ENCODE measurements at places on chromosomes 13 and 19.

DNA sequence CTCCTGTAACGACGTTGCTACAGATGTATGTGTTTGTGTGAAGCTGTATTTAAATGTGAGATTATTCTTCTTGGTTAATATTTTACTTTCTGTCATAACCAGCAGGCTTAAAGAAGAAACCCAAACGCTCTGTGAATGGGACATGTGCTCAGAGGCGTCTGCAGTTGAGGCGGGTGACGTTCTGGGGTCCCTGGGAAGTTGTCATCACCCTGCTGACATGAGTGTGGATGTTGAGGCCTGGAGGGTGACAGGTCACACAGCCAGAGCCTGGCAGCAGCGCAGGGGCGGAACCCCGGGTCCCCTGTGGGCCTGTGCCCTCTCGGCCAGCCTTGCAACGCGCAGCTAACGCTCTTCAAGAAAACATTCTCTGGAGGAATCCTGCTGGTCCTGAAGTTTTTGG is 16.6 kb downstream of the RASA3 start:
- no peak for DNase-seq

- DNase-seq, result peak; percentile 17
Measured at GRCh38 chr19:4327252-4327876, 11.3 kb downstream of the STAP2 start.

DNA sequence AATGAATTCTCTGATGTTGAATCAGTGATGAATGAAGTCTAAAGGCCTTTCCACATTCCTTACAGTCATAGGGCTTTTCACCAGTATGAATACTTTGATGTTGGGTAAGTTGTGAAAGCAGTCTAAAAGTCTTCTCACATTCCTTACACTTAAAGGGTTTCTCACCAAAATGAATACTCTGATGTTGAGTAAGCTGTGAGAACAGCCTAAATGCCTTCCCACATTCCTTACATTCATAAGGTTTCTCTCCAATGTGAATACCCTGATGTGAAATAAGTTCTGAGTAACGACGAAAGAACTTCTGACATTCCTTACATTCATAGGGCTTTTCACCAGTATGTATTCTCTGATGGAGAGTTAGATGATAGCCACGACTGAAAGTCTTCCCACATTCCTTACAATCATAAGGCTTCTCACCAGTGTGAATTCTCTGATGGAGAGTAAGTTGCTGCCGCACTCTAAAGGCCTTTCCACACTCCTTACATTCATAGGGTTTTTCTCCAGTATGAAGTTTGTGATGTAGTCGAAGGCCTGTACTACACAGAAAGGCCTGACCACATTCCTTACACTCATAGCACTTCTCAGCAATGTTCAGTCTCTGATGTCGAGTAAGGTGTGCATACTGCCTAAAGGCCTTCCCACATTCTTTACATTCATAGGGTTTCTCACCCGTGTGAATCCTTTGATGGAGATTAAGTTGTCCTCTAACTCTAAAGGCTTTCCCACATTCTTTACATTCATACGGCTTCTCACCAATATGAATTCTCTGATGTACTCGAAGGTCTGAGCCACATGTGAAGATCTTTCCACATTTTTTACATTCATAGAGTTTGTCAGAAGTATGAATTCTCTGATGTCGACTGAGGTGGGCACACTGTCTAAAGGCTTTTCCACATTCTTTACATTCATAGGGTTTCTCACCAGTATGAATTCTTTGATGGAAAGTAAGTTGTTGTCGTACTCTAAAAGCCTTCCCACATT is 19.9 kb downstream of the ZFP30 start:
- no peak for DNase-seq

DNA sequence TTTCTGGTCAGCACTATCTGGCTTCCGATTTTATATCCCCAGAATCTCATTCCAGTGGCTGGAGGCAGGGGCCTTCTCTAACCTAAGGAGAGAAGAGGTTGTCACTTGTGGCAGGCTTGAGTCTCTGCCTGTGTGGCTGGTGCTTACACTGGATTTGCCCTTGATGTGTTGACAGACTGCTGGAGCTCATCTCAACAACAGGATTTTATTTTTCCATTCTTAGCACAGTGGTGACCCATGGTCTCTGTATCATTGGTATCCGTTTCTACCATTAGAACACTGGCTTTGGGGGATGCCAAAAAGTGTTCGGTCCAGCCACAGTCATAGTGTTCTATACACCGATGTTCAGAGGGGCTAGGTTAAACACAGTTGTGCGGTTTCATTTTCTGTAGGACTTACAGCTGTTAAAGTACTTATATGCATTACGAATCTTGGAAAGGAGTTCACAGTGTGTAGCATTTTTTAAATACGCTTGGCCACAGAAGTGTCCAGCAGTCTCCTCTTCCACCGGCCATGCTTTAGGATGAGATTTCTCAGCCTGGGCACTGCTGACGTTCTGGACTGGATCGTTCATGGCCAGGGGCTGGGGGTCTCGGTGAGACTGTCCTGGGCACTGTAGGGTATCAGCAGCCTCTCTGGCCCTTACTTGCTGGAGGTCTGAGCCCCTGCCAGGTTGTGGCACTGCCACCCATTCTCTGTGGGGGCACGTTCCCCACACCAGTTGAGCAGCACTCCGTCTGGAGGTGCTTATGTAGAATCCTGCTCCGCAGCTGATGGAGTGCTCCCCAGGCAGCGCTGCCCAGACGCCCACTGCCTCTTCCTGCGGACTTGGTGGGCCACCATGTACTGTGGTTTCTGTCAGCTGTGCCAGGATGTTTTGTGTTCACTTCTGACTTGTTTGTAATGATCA is 41.4 kb upstream of the TEX29 start:
- no peak for DNase-seq

- no peak for DNase-seq
Measured at GRCh38 chr19:19524053-19524452, 4.7 kb upstream of the YJEFN3 start.

- DNase-seq, result peak; percentile 25
Measured at GRCh38 chr13:78589206-78589605, 14.1 kb downstream of the POU4F1 start.

DNA sequence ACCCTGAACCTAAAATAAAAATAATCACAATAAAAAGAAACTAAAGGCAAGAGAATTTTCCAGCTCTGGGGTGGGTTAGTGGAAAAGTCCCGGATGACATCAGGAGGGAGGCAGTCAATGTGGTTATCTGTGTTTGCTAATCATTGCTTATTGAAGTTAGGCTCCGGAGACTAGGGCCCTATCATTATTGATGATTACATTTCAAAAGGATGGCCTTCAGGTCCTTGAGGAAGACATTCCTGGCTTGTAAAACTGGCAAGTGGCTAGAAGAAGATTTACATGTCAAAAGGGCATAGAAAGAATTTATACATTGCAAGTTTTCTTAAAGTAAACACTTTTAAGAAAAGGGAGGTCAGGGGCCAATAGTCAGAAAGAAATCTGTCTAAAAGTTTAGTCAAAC is 123.4 kb downstream of the POSTN start:
- no peak for DNase-seq

GRCh38 chr13:28659621-28659970 is 666 bp downstream of the POMP start:
- DNase-seq, result peak; percentile 58

DNA sequence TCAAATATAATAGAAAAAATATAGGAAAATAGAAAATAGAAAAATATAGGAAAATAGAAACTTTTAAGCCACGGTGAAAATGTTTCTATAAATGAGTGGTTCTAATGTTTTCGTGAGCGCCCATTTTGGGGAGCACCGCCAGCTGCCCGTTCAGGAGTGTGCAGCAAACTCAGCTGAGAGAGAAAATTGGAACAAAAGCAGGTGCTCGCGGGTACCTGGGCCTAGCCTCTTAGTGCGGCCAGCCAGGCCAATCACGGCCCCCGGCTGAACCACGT is 204 bp upstream of the PDX1 start:
- DNase-seq, result no peak

DNA sequence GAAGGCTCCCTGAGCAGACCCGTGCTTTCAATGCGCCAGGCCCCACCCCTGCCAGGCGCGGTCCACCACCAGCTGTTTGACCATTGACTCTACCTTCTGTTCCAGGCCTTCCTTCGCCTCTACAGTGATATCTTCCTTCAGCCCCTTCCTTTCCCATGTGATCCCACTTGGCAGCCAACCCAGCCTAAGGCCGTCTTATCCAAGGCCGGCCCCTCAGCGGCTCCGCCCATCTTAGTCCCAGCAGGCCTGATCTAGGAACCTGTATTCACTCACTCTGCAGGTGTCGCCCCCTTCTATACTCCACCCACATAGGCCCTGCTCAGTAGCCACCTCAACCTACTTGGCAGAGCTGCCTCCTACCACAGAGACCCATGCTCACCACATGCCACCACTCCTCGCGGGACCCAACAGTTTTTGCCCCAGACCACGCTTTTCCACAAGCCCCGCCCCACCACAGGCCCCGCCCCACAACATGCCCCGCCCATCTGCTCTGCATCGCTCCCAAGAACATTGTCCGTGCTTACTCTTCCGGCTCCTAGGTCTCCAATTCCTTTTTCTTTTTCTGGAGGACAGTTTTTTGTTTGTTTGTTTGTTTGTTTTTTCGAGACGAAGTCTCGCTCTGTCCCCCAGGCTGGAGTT is 2.9 kb downstream of the RASIP1 start:
- DNase-seq, result no peak

DNA sequence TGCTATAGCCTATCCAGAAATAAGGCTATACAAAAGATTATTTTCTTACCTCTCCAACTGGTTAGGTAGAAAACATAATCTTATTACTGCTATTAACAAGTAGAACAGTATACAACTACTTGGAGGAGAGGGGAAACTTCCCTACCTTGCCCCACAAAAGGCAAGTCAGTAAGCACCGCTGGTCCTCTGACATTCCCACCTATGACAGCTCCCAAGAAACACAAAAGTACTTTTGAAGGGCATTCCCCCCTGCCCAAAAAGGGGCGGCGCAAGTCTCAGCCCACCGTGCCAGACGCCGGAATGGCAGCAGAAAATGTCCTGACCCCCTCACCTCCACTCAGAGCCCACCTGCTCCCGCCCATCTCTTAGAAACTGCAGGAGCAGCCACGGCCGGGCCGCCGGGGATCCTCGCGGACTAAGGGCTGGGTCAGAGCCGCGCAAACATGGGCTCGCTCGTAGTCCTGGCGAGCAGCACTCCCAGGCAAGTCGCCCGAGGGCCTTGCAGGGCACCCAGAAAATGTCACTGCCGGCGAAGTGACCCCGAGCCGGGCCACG is 437 bp downstream of the SUCLA2 start:
- DNase-seq, result no peak

GRCh38 chr13:40776681-40777165 is 5.7 kb upstream of the MRPS31 start:
- DNase-seq, result peak; percentile 89

GRCh38 chr13:61253105-61253877 is 162.4 kb downstream of the PCDH20 start:
- DNase-seq, result peak; percentile 63

DNA sequence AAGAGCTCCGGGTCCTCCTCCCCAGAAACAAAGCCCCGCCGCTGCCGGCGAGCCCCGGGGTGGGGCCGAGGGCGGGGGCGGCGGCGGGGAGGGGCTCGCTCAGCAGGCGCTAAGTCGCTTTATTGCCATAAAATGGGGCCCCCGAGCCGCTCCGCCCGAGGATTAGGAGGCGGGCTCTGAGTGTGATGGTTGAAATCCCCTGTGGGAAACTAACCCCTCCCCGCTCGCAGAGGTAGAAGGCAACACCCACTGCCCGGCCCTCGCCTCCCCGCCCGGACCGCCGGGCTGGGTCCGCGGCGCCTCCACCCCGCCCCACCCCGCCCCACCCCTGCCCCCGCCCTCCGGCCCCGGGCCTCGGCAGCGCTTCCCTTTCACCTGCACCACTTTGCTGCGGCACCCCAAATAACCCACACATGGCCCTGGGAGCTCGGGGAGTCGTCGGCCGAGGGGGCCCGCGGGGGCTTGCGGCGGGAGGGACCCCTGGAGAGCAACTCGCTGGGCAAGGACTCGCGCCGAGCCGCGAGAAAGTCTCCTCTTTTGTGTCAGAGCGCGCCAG is at the start of gene KLF12:
Gene KLF12 (minus strand): TSS at position 184 of the 556 bp plus-strand sequence.
- peak; percentile 21 for DNase-seq

- no peak for DNase-seq
Measured at GRCh38 chr19:48695743-48696352, at the start of gene FUT2. TSS of gene FUT2 (plus strand) at chr19:48695971. CDS start at chr19:48702957, 6,986 bp downstream.

DNA sequence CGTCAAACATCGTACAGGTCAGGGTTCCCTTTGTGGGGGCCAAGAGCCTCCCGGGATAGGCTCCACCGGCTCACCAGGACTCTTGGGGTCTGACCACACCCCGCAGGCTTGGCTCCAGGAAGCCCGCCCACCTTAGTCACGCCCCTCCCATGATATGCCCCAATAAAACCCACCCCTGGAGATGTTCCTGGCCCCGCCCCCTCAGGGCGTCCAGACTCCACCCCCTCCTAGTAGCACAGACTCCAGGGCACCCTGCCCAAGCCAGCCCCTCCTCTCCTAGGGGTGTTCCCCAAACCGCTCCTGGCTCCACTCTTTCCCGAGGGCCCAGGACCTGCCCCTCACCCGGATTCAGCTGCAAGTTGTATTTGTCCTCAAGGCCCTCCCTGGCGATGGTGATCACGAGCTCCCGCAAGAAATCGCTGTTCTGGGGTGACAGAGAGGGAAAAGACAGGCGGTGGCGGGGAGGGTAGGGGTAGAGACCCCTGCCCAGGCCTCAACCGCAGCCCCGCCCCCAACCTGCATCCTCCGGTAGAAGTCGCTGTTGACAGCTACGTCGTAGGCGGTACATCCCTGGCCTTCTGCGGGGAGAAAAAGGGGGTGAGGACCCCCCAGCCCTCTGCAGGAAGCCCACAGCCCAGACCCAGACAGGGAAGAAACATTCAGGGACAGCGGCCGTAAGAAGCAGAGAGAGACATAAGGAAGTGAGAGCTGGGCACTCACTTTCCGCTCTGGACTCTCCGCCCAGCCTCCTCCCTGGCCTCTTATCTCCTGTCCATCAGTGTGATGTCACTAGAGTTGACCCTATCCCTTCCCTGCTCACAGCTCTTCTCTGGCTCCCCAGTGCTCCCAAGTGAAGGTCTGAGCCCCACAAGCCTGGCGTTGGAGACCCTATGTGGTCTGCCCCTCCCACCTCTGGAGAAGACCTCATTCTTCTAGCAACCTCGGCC is 3.9 kb downstream of the PIH1D1 start:
- no peak for DNase-seq

DNA sequence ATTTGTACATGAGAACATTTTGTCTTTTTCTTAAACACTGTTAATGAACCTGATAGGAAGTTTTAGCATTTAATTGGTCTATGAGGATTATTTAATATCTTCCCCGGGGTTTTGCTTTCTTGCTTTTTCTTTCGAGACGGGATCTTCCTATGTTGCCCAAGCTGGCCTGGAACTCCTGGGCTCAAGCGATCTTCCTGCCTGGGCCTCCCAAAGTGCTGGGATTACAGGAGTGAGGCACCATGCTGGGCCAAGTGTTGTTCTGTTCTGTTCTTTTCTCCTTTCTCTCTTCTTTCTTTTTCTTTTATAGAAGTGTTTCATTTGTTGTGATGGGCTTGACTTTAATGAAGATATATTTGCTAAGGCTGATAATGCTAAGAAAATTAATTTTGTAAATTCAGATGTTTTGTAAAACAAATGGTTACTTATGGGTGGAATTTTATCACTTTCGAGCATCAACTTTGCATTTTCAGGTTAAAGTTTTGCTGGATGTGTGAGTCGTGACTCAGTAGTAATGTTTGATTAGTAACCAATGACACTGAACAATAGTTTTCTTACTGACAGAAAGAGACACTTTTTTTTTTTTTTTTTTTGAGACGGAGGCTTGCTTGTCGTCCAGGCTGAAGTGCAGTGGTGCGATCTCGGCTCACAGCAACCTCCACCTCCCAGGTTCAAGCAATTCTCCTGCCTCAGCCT is 2.2 kb downstream of the PAN3 start:
- no peak for DNase-seq

GRCh38 chr19:8577247-8577646 is at the start of gene MYO1F:
TSS of gene MYO1F (minus strand) at chr19:8577442. CDS start at chr19:8577309, 133 bp downstream.
- DNase-seq, result peak; percentile 77
